Endothelial cell of umbilical vein (primary cell): ENCODE measurements at places on chromosomes 2 and 18. TPM values are rescaled to one million over a fixed set of nuclear protein-coding genes. Genes with fewer than 3 reads are reported as not detected.

- peak; percentile 48 for DNase-seq
These were observed 101.2 kb downstream of the SETBP1 start for GRCh38 chr18:44781886-44782285.

DNA sequence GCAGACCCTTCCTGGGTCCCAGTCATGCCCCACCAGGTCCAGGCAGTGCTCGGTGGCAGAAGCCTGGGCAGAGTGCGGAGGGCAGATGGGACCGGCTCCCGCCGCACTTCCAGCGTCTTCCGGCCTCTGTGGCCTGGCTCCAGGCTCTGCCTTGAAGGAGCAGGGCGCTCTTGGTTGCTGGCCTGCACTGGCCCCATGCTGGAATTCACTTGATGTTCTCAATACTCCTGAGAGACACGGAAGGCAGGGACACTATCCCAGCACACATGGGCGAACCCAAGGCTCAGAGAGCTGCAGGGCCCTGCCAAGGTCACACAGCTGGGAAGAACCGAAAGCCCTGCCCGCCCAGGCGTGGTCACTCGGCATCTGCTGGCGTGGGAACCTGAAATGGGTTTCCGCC is 87.6 kb upstream of the ODC1 start:
- no peak for DNase-seq

DNA sequence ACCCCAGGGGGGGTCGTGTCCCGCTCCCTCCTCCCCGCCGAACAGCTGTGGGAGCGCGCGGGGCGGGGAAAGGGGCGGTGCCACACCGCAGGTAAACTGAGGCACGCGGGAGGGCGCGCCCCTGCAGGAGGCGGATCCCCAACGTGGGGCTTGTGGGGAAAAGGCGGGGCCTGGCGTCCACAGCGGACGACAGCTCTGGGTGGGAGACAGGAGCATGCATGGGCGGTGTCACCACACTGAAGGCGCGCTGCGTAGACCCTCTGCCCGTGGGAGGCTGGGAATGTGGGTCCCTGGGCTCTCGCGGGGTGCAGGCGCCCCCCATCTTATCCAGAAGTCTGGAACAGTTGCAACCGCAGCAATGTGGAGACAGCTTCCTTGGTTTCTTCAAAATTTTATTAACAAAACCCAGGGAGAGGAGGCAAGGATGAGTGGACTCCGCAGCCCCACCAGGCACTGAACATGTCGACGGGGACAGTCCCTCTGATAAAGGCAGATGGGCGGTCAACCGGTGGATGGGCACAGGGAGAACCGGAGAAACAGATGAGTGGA is 723 bp upstream of the MBD1 start:
- no peak for DNase-seq

DNA sequence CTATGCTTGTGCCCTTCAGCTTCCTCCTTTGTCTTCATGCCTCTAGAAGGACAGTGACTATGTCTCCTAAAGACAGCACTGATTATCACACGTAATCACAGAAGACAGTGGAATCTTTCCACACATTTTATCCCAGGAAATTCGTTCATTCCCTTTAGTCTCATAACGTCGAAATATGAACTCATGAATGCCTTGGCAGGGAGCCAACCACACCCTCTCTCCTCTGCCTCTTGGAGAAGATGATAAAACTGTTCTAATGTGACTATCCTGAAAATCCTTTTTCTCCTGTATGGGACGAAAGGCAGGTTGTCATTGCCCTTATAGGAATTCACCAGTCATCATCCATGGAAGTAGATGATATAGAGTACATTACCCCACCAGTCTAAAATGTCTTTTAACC is 726.6 kb upstream of the FANCL start:
- DNase-seq = no peak

GRCh38 chr2:35931626-35932025 is 424.0 kb upstream of the CRIM1 start:
- DNase-seq = no peak

DNA sequence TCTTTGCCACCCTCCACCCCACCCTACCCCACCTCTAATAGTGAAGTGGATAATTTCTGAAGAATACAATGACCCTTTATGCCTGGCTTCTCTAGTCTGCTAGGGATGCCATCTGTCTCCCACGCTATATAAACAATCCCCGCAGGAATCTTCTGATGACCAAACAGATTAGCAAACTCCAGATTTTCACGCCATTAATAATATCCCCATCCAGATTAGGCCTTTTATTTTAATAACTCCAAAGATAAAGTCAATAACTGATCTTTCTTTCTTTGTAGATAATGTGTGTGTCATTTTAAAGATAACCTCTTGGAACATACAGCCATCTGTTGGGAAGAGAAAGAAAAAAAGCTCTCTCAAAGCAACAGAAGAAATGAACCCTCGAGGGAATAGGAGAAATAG is 47.9 kb upstream of the CCDC150 start:
- no peak for DNase-seq

GRCh38 chr2:28280619-28281018 is 112.0 kb upstream of the FOSL2 start:
- DNase-seq = no peak

DNA sequence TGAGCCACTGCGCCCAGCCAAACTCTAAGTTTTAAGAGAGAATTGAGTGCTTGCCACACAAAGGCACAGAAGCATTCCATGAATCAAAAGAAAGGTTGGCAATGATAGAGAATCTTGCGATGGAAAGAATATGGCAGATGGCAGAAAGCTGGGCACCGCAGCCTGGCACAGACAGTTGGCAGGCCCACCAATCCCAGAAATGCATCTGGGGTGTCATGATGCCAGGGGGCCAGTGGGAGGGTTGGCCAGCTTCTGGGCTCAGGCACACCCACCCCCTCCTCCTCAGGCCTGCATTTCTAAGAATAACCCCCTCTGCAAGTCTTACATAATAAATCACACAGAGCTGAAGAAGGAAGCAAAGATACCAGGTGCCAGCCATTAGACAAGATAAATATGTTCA is 19.6 kb downstream of the ZNF2 start:
- DNase-seq = no peak

- DNase-seq = peak; percentile 33
These were observed at the start of gene CSRNP3 for GRCh38 chr2:165469417-165469816. TSS of gene CSRNP3 (plus strand) at chr2:165469698. CDS start at chr2:165595066, 125,368 bp downstream.

GRCh38 chr2:20001361-20001863 is 11.1 kb downstream of the MATN3 start:
- no peak for DNase-seq

Gene LCT
- total RNA-seq = 0.07 TPM in 1 of 2 replicates, not detected in the other

Gene TSHZ1
- 10.2 and 11.4 TPM in 2 replicates for total RNA-seq

Gene DYNC1I2
- total RNA-seq = 138 and 144 TPM in 2 replicates

Gene LINC00305
- total RNA-seq = not detected in 2 replicates

Gene CIB4
- not detected in 2 replicates for total RNA-seq
